ENCODE measurements at places on chromosomes 16 and 17. TPM values are rescaled to one million over a fixed set of nuclear protein-coding genes. Genes with fewer than 3 reads are reported as not detected.

The ZNF624 gene
- total RNA-seq, result 4.8 TPM

The AKTIP gene
- 15.8 TPM for total RNA-seq

The TP53TG3C gene
- not detected for total RNA-seq

The ZPBP2 gene
- total RNA-seq, result 3.9 TPM

The AOC2 gene
- total RNA-seq, result 0.67 TPM

The RAB40C gene
- 5.9 TPM for total RNA-seq

The KDM8 gene
- 3.1 TPM for total RNA-seq

The PRRT2 gene
- 0.87 TPM for total RNA-seq

The ASB16 gene
- not detected for total RNA-seq

The CA7 gene
- total RNA-seq, result not detected

The KRTAP4-3 gene
- not detected for total RNA-seq

The KRT17 gene
- not detected for total RNA-seq

The CDRT15 gene
- not detected for total RNA-seq

The GRN gene
- 194 TPM for total RNA-seq

The DLX3 gene
- total RNA-seq, result not detected

- no peaks in the 10 kb centered on the region for H3K36me3 ChIP-seq
- DNase-seq, result no peak
- H3K4me1 ChIP-seq, result peaks cover 27% of the 10 kb centered on the region
- no peak overlapping the region for H3K4me3 ChIP-seq
These were observed 41.5 kb downstream of the RPTOR start for GRCh38 chr17:80585890-80586845.

GRCh38 chr16:68992521-68992920 lies 112.9 kb upstream of the HAS3 start:
- no peak overlapping the region for H3K4me3 ChIP-seq
- H3K27ac ChIP-seq, result no peak overlapping the region
- H3K4me1 ChIP-seq, result peaks cover 13% of the 10 kb centered on the region
- no peaks in the 10 kb centered on the region for H3K36me3 ChIP-seq
- no peaks in the 10 kb centered on the region for H3K27me3 ChIP-seq

- H3K4me3 ChIP-seq, result peak overlapping the region; percentile 53
- H3K27me3 ChIP-seq, result no peaks in the 10 kb centered on the region
- peak; percentile 82 for DNase-seq
- no peak overlapping the region for H3K27ac ChIP-seq
These were observed 12.3 kb downstream of the GLIS2 start for GRCh38 chr16:4328046-4328781.

- H3K36me3 ChIP-seq, result no peaks in the 10 kb centered on the region
- H3K4me1 ChIP-seq, result no peaks in the 10 kb centered on the region
- no peaks in the 10 kb centered on the region for H3K27me3 ChIP-seq
- no peak overlapping the region for H3K27ac ChIP-seq
- H3K4me3 ChIP-seq, result no peak overlapping the region
These were observed 74.5 kb downstream of the NOG start for GRCh38 chr17:56667925-56668458.

DNA sequence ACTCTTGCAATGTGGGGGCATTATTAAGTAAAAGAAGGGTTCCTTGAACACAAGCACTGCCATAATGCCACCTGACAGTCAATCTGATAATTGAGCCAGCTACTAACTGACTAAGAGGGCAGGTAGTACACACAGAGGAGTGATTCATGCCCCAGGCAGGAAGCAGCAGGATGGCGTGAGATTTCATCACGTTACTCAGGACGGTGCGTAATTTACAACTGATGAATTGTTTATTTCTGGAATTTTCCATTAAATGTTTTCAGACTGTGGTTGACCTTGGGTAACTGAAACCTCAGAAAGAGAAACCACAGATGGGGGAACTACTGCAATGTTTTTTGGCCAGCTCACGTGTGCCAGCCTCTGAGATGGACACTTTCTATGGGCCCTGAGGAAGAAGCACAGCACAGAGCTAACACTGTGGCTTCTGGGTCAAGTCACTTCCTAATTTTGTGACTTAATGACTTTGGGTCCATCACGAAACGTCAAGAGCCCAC lies 46.7 kb downstream of the C17orf67 start:
- no peaks in the 10 kb centered on the region for H3K27me3 ChIP-seq
- no peaks in the 10 kb centered on the region for H3K36me3 ChIP-seq
- DNase-seq, result no peak
- H3K4me1 ChIP-seq, result no peaks in the 10 kb centered on the region
- H3K4me3 ChIP-seq, result no peak overlapping the region

DNA sequence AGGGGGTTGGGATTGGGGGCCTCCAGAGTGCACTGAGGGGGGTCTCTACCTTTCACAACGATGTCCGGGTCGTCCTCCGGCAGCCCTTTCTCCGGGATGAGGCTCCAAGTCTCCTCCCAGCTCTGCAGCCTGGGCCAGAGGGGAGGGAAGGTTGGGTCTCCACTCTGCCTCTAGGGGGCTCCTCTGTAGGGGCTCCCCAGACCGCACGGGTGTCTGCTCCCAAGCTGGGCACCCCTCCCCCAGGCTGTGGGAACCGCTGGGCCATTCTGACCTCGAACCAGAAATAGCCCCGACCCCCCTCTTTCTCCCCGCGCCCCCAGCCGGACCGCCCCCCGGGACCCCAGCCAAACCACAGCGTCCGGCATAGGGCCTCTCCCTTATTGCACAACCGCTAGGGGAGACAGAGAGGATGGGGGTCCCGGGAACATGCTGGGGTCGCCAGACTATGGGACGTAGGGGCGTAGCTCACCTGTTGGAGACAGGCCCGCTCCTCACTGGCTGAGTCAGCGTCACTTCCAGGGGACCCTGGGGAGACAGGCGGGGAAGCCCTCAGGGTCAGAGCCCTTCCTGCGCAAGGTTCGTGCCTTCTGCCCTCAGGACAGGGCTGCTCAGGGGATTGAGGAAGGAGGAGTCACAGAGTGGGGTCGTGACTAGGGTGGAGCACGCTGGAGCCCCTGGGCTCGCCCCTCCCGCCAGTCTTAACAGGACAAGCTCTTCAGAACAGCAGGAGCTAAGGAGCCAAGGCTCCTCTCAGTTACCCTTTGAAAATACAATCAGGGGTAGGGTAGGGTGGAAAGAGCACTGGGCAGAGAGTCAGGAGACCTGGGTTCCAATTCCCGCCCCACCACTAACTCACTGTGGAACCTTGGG lies 2.7 kb downstream of the PLEKHH3 start:
- no peaks in the 10 kb centered on the region for H3K36me3 ChIP-seq
- peak; percentile 75 for DNase-seq
- H3K4me3 ChIP-seq, result peak overlapping the region; percentile 30
- no peaks in the 10 kb centered on the region for H3K27me3 ChIP-seq

- H3K4me3 ChIP-seq, result no peak overlapping the region
- no peak overlapping the region for H3K27ac ChIP-seq
- H3K27me3 ChIP-seq, result no peaks in the 10 kb centered on the region
- no peak for DNase-seq
These were observed 14.5 kb upstream of the WDR45B start for GRCh38 chr17:82662711-82663261.

- H3K27me3 ChIP-seq, result no peaks in the 10 kb centered on the region
- H3K27ac ChIP-seq, result peak overlapping the region; percentile 53
- H3K36me3 ChIP-seq, result peaks cover 4% of the 10 kb centered on the region
These were observed 113.2 kb downstream of the PHKB start for GRCh38 chr16:47574091-47575054.

GRCh38 chr16:64809876-64810629 lies 311.8 kb downstream of the CDH11 start:
- H3K27me3 ChIP-seq, result no peaks in the 10 kb centered on the region
- no peak for DNase-seq
- H3K36me3 ChIP-seq, result no peaks in the 10 kb centered on the region
- no peak overlapping the region for H3K4me3 ChIP-seq

- no peaks in the 10 kb centered on the region for H3K4me1 ChIP-seq
- DNase-seq, result no peak
- no peak overlapping the region for H3K4me3 ChIP-seq
- no peak overlapping the region for H3K27ac ChIP-seq
- H3K36me3 ChIP-seq, result no peaks in the 10 kb centered on the region
These were observed 30.2 kb upstream of the EMP2 start for GRCh38 chr16:10610499-10611184.

DNA sequence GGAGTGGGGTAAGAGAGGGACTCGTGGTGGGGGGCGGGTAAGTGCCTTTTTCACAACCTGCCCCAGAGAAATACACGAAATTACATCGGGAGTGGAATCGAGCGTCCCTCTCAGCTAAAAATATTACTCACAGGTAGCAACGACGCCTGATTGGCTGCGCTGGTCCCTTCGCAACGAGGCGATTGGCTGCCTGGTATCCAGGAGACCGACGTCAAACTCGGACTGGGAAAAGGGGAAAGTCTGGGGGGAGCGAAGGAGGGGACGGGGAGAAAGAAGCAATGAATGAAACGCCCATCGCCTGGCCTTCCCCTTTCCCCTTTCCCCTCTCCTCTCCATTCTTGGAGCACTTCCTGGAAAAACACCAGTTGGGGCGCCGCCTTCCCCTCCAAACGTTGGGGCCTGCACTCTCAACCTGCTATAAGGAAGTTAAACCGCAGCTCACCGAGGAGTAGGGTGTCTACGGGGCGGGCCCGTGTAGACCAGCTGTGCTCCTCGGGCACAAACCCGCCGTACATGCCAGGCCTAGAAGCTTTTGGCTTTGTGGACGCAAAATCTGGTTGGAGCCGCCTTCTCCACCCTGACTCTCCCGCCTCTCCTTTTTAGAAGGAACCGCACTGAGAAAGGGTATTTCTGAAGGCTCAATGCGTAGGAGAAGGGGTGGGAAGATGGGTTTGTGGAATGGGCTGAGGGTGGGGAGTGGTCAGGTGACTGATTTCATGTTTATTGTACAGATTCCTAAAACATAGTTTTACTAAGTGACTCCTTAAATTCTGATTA lies 1.4 kb upstream of the TOB1 start:
- H3K27ac ChIP-seq, result peak overlapping the region; percentile 96
- peak overlapping the region; percentile 87 for H3K4me3 ChIP-seq
- peaks cover 15% of the 10 kb centered on the region for H3K36me3 ChIP-seq
- peak; percentile 96 for DNase-seq
- H3K27me3 ChIP-seq, result no peaks in the 10 kb centered on the region

DNA sequence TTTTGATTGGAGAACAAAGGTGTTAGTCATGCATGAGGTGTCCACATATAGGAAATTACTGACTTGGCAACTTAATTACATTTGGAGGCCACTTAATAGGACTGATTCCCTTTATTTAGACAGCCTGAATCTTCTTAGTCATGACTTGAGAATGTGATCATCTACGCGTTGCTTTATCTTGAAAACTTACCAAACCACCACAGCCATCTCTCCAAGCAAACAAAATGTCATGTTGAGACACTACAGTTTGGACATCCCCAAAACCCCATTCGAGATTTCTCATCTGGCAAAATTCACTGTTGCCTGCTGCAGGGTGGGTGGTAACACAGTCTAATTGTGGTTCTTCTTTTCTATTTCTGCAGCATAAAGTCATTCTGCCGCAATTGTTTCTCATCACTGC lies 176.5 kb upstream of the CDH5 start:
- no peak overlapping the region for H3K27ac ChIP-seq
- no peak overlapping the region for H3K4me3 ChIP-seq
- H3K36me3 ChIP-seq, result no peaks in the 10 kb centered on the region

- H3K36me3 ChIP-seq, result no peaks in the 10 kb centered on the region
- no peaks in the 10 kb centered on the region for H3K27me3 ChIP-seq
- DNase-seq, result no peak
These were observed 582.9 kb upstream of the RBFOX1 start for GRCh38 chr16:6749698-6750097.

DNA sequence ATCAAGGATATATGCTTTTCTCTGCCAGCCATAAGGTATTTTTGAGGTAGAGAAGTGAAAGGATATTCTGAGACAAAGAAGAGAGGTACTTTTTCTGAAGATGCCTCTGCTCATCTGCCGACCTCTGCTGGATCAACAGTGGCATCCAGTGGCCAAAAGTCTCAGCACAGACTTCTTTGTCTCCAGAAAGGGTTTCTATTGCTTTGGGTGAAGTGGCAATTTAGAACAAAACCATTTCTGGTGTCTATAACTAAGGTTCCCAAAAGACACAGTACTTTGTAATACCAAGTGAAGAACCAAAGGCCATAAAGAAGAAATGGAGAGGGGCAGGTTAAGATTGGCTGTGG lies 155.2 kb upstream of the C17orf78 start:
- H3K27me3 ChIP-seq, result no peaks in the 10 kb centered on the region
- peak overlapping the region; percentile 8 for H3K27ac ChIP-seq
- H3K4me3 ChIP-seq, result no peak overlapping the region

DNA sequence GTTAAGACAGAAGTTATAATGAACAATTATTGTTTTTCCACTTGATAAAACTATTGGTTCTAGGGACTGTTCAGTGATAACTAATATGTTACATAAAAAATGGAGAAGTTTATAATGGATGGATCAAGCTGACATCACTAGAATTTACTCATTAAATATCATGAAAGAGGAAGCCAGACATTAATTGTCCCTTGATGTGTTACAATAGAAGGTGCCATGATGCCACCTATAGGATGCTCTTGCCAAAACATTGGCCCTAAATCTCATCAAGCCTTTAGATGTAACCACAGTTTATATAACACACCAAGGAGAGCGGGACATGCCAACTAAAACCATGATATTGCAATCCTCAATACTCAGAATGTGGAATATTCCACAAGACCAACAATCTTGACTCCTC lies 147.9 kb upstream of the MON1B start:
- H3K36me3 ChIP-seq, result no peaks in the 10 kb centered on the region
- no peak overlapping the region for H3K27ac ChIP-seq
- H3K4me1 ChIP-seq, result no peaks in the 10 kb centered on the region
- H3K27me3 ChIP-seq, result no peaks in the 10 kb centered on the region
- peak; percentile 79 for DNase-seq

- H3K4me1 ChIP-seq, result peaks cover 46% of the 10 kb centered on the region
- DNase-seq, result peak; percentile 67
- no peaks in the 10 kb centered on the region for H3K27me3 ChIP-seq
- H3K4me3 ChIP-seq, result peak overlapping the region; percentile 98
These were observed 1.4 kb downstream of the NFAT5 start for GRCh38 chr16:69566981-69567680.

- no peak overlapping the region for H3K4me3 ChIP-seq
- no peaks in the 10 kb centered on the region for H3K36me3 ChIP-seq
- H3K27me3 ChIP-seq, result no peaks in the 10 kb centered on the region
- no peak overlapping the region for H3K27ac ChIP-seq
- DNase-seq, result no peak
These were observed 1034.5 kb upstream of the EEF2KMT start for GRCh38 chr16:6132121-6132520.

- H3K27me3 ChIP-seq, result no peaks in the 10 kb centered on the region
- no peaks in the 10 kb centered on the region for H3K36me3 ChIP-seq
- no peak overlapping the region for H3K27ac ChIP-seq
- no peak overlapping the region for H3K4me3 ChIP-seq
- H3K4me1 ChIP-seq, result no peaks in the 10 kb centered on the region
- no peak for DNase-seq
These were observed 774 bp upstream of the MAF start for GRCh38 chr16:79601092-79601930.

- H3K27me3 ChIP-seq, result no peaks in the 10 kb centered on the region
- DNase-seq, result no peak
- no peak overlapping the region for H3K27ac ChIP-seq
- H3K4me3 ChIP-seq, result no peak overlapping the region
- H3K36me3 ChIP-seq, result no peaks in the 10 kb centered on the region
These were observed 370.1 kb downstream of the ZFHX3 start for GRCh38 chr16:72677662-72678447.

- peaks cover 61% of the 10 kb centered on the region for H3K36me3 ChIP-seq
- peaks cover 69% of the 10 kb centered on the region for H3K4me1 ChIP-seq
- H3K27me3 ChIP-seq, result no peaks in the 10 kb centered on the region
- H3K27ac ChIP-seq, result no peak overlapping the region
These were observed 158.1 kb downstream of the CHD9 start for GRCh38 chr16:53212893-53213223.

Measured in Karpas-422 (cell line).